Activated CD8-positive, alpha-beta memory T cell treated with anti-CD3 and anti-CD28 coated beads for 1 hour (primary cell): ENCODE measurements at places on chromosomes 1 and 21.

DNA sequence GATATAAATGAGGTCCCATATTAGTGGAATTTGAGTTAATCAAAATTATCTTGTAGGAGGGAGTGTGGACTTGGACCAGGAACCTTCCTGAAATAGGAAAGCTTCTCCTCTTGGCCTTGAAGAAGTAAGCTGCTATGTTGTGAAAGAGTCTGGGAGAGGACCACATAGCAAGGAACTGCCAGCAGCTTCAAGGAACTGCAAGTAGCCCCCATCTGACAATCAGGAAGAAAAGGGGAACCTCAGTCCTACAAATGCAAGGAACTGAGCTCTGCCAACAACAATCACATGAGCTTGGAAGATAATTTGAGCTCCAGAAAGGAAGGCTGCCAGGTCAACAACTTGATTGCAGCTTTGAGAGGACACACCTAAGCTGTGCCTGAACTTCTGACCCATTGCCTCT is 8.2 kb upstream of the PRMT6 start:
- no peak for DNase-seq

GRCh38 chr1:236494586-236495466 is 29.0 kb upstream of the LGALS8 start:
- no peak for DNase-seq

GRCh38 chr1:88998716-88999115 is 6.3 kb upstream of the KYAT3 start:
- DNase-seq, result no peak

- DNase-seq, result no peak
Observed at GRCh38 chr1:156081180-156081916, 917 bp downstream of the MEX3A start.
